Caki2 (cell line): ENCODE measurements at places on chromosomes 16 and 17.

GRCh38 chr17:28004344-28004743 lies 38.1 kb upstream of the NLK start:
- DNase-seq: no peak

GRCh38 chr17:8476741-8477140 lies 41.1 kb downstream of the NDEL1 start:
- DNase-seq: no peak

DNA sequence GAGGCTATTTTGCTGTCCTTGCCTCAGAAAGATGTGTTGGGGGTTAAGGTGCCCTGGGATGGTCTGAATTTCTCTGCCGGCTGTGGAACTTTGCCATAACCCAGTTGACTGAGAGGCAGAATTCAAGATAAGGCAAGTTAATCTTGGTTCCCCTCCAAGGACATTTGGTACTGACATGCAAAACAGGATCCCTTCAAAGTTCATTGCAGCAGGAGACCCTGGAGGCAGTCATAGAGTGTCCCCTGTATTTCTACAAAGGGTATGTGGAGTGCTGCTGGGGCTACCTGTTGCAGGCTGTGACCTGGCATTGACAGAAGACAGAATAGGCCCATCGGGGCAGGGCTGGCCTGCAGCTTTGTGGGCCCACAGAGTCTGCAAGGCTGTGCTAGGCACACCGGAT lies 135.6 kb upstream of the IRX3 start:
- DNase-seq: no peak

GRCh38 chr17:26775219-26775822 lies 518.6 kb upstream of the WSB1 start:
- no peak for DNase-seq

- DNase-seq: peak; percentile 90
These were observed 13.1 kb downstream of the ABCA9 start for GRCh38 chr17:69047368-69048263.

DNA sequence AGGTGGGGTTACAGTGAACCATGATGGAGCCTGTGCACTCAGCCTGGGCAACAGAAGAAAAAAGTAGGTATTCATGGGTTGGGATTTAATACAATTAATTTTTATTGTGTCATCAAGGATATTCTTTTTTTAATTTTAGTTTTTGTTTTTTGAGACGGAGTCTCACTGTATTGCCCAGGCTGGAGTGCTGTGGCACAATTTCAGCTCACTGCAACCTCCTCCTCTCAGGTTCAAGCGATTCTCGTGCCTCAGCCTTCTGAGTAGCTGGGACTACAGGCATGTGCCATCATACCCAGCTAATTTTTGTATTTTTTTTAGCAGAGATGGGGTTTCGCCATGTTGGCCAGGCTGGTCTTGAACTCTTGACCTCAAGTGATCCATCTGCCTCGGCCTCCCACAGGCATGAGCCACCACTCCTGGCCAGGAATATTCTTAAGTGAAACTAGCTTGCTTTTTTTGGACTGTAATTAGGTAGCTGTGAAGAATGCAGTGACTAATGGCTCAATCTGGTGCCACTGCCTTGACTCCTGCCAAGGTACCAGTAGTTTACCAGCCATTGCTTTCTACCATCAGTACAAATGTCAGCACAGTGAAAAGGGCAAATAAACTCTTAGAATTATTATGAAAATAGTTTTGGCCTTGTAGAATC lies 4.8 kb downstream of the PPM1D start:
- peak; percentile 82 for DNase-seq

GRCh38 chr17:76171706-76172105 lies 30.7 kb upstream of the FOXJ1 start:
- no peak for DNase-seq

DNA sequence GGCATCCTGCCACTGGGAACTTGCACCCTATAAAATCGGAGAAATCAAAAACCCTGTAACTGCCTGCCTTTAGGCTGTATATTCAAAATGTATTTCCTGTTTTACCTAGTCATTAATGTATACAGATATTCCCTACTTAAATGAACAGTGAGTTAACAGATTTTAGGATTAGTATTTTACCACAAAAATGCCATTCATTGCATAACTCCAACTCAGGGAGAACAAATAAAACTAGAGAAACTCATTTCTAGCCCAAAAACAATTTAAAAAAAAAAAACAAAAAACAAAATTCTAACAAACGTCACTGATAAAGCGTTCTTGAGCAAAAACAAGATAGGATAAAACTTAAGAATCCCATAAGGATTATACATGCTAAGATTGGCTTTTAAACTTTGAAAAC lies 3.7 kb upstream of the DHX33 start:
- DNase-seq: no peak

GRCh38 chr16:53534206-53534605 lies 31.2 kb upstream of the AKTIP start:
- no peak for DNase-seq
